ENCODE measurements at places on chromosomes 3 and 15.
A peak's percentile ranks its signal among the peaks of the same experiment; 100 is the strongest.

DNA sequence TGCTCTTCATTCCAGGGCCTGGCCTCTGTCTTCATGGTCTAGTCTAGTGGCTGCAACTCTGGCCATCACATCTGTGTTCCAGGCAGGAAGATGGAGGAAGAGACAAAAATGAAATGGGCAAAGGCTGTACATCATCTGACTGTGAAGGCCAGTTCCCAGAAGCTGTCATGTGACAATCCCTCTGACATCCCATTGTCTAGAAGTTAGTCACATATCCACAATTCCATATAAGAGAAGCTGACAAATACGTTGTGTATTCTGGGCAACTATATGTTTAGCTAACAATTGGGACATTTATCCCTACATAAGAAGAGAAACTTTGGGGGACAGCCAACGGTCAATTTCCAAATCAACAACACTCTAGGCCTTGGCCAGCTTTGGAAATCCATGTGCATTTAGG is 34.5 kb upstream of the C3orf70 start:
- DNase-seq, result no peak

DNA sequence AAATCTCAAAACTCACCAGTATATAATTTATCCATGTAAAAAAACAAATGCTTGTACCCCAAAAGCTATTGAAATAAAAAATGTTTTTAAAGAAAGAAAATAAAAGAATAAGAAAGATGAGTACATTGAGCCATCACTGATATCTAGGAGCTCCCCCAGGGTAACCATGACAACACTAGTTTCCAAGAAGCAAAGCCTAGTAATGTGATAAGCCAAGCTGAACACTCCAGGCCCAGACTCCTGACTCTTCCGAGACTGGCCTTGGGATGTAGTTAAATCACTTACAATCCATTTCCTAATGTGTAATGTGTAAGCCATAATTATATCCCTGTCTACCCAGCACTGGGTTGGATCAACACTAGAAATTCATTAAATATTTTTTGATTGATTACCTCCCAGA is 21.1 kb upstream of the ATP8B4 start:
- no peak for DNase-seq

GRCh38 chr3:136728918-136729317 is 23.3 kb downstream of the STAG1 start:
- no peak for DNase-seq

GRCh38 chr3:186902154-186902553 is 28.2 kb upstream of the ST6GAL1 start:
- DNase-seq, result no peak

DNA sequence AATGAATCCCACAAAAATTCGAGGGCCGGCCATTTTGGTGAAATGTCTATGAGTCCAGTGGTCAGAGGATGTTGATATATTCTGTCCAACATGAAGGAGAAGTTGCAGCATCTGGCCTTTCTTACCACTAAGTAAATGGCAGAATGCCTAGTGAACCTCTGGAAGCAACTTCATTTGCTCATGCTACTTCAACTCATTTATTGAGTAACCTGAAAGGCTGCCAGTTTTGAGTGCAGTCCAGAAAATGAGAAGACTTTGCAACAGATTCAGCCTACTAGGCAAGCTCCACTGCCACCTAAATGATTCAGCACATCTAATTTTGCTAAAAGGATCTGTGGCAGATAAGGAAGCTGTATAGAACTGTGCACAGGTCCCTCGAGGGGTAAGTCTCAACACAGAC is 265.0 kb downstream of the OPA1 start:
- DNase-seq, result no peak

DNA sequence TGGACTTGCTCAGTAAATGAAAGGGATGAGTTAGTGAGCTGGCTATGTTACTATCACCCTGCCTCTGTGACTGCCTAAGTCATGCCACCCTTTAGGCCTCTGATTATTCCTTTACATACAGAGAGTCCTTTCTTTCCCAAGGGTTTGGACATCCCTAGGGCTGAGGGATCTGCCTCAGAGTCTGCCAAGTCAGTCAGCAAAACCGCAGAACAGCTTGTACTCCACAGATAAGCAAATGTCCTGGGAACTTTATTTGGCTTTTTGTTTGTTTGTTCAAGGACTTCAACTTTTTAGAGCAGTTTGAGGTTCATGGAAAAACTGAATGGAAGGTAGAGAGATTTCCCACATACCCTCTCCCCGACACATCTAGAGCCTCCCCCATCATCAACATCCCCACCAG is 82.6 kb upstream of the TRIM42 start:
- DNase-seq, result no peak

DNA sequence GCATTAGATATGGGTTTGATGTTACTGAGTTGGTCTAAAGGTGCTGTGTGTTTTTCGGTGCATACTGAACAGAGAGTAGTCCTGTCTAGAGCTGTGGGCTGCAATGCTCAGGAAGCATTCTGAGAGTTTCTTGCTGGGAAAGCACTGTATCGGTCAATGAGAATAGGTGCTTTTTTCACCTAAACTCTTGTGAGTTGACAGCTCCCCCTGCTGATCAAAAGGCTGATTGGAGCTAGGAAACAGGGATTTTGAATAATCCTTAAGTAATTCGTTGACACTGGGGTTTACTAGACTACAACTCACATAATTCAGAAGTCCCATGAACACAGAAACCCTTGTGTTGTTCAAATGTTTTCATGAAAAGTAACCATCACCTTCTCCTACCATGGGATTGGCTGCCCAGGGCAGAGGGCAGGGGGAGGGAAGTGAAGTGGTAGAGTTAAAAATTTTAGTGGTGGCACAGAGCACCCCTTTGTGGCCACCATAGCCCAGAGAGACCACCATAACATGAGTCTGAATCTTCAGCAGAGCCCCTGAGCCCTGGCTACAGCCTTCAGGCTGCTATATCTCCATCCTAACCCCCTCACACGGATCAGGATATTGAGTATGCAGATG is 13.0 kb upstream of the MANF start:
- DNase-seq, result peak; percentile 42

- DNase-seq, result no peak
Observed at GRCh38 chr15:99180086-99180963, 69.1 kb downstream of the TTC23 start.

DNA sequence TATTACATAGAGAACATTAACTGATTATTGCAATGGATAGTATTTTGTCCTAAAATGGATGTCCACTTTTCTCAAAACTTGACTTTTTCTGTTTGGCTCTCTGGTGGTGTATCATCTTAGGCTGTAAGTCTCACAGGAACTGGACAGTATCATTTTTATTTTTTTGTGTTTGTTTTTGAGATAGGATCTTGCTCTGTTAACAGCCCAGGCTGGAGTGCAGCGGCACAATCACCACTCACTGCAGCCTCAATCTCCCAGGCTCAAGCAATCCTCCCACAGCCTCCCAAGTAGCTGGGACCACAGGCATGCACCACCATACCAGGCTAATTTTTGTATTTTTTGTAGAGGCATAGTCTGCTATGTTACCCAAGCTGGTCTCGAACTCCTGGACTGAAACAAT is 13.1 kb downstream of the CHST14 start:
- DNase-seq, result no peak

- DNase-seq, result no peak
Observed at GRCh38 chr3:197692641-197693040, 44.1 kb downstream of the RUBCN start.

DNA sequence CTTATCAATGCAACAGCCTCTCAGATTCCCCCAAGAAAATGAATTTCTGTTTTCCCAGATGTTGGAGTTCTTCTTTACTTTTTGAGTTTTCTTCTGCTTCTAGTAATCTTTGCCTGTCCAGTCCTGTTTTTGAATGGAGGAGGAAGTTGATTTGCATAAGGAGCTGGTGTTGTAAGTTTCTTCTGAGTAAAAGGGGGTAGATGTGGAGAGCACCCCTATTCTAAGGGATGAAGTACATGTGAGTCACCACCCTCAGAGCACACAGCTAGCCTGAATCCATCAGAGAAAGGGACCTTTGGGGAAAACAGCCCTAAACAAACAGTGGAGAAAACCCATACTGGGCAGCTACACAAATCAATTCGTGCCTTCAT is 34.5 kb downstream of the ACAA1 start:
- DNase-seq, result no peak

GRCh38 chr15:30985081-30985531 is 6.3 kb downstream of the MTMR10 start:
- DNase-seq, result no peak

DNA sequence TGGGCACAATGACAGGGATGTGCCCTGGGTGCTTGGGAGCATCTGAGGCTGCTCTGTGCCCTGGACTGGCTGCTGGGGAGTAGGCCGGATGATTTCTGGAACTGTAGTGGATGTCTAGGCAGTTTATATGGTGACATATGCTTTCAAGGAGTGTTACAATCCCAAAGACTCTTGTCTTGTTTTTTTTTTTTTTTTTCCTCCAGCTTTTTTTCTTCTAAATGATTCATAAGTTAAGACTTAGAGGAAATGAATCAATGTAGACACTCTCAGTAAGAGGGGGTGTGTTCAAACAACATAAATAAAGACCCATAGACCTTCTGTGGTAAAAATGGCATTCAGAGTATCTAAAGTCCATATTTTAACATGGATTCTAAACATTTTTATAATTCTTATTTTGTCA is 706.1 kb upstream of the GOLIM4 start:
- no peak for DNase-seq

GRCh38 chr15:35327789-35328188 is 218.2 kb downstream of the DPH6 start:
- no peak for DNase-seq

- DNase-seq, result no peak
Observed at GRCh38 chr3:108907194-108907593, 46.5 kb downstream of the GUCA1C start.

GRCh38 chr3:146813496-146813895 is 208.3 kb upstream of the PLSCR5 start:
- no peak for DNase-seq

- peak; percentile 32 for DNase-seq
Observed at GRCh38 chr3:35908366-35909232, 269.3 kb downstream of the ARPP21 start.

DNA sequence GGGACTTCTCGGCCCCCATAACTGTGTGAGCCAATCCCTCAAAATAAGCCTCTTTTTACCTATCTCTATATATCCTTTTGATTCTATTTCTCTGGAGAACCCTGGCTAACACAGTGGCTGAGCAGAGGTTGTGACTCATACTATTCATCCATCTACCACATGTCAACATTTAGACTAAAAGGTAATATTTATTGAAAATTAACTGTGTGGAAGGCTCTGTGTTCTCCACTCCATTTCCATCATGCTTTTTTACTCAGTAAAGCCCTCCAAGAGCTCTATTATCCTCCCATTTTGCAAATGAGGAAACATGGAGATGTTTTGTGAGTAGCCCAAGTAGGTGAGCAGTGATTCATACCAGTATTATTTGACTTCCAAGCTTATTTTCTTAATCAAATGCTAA is 217.9 kb upstream of the DCBLD2 start:
- no peak for DNase-seq

DNA sequence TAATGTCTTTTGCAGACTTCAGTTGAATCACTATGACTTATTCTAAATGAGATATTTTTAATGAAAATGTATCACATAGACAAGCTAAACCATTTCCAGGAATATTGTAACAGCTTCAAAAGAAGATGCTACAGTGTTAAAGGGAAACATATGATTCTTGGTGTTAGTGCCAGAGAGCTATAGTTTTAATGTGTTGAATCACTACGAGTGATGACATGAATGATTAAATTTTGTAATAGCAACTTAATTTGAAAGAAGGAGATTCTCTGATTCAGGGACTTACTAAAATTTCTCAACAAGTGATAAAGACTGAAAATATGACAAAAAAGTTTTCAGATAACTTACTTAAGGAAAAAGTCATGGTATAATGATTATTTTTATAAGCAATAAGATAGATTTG is 267.3 kb upstream of the SLITRK3 start:
- DNase-seq, result no peak

DNA sequence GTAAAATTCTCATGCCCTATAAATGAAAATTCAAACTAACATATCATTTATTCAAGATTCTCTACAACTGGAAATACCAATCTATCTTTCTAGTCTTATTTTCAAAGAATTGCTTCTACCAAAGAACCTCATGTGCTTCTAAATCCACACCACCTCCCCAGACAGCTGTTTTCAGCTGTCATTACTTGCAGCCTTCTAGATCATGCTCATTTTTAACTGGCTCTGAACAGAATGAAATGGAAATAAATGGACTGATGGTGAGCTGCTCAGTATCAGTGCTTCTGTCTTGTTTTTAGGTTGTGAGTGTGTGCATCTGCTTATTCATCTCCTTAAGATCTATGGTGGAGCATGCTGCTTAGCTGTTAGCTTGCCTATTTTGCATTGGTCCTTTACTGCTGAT is 29.4 kb downstream of the GOLGB1 start:
- no peak for DNase-seq

DNA sequence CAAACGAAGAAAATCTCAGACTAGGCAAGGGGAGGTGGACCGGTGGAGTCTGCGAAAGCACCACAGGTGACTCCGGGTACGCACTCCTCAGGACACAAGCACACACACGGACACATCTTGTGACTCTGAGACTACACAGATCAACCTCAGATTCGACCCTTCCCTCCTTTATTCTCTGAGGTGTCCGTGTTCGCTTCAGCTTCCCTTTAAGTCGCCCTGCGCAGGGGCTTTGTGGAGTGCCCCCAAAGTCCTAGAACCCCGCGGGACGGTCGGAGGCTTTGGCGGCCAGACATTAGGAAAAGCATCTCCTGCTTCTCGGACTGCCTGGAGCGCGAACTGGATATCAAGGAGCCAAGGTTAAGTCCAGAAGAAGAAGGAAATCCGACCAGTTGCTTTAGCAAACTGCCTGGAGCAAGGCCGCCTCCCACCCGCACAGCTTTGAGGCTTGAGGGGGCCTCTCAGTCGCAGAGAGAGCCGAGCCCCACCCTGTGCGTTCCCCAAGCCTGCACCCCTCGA is 730 bp downstream of the DGKG start:
- DNase-seq, result no peak

DNA sequence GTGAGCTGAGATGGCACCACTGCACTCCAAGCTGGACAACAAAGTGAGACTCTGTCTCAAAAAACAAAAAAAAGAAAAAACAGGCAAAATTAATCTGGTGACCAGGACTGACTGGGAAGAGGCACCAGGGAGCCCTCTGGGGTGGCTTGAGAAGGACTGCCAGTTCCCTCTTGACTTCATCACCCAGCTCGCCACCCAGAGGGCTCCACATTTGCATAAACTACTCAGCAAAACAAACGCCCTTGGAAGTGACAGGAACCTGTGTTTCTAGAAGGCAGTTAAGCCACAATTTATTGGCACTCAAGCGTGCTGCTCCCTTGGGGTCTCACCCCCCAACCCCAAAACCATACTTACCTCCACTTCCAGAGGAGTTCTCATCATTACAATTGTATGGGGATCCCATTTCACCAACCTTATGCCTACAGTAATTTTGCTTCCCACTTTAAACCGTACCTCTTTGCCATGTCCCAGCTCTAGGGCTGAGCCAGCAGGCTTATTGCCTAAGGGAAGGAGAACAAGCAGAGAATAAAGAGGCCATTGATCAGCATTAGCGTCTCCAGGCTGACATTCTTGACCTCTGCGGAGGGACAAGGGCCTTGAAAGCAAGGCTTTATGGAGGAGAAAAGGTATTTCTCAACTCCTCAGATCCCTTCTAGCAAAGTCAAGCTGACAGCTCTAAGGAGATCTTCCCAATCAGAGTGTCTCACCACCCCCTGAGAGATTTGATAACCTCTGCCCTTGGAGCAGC is 357.4 kb downstream of the SHQ1 start:
- DNase-seq, result no peak

GRCh38 chr3:170442947-170443346 is 24.3 kb downstream of the CLDN11 start:
- no peak for DNase-seq

- DNase-seq, result no peak
Observed at GRCh38 chr15:59558851-59559250, 52.7 kb upstream of the GCNT3 start.
